Activated CD8-positive, alpha-beta memory T cell treated with anti-CD3 and anti-CD28 coated beads, Interleukin-2, amount 10 ng/mL, durations not matched to agents 7 days and 5 days (primary cell): ENCODE measurements at places on chromosomes 13 and 19.

DNA sequence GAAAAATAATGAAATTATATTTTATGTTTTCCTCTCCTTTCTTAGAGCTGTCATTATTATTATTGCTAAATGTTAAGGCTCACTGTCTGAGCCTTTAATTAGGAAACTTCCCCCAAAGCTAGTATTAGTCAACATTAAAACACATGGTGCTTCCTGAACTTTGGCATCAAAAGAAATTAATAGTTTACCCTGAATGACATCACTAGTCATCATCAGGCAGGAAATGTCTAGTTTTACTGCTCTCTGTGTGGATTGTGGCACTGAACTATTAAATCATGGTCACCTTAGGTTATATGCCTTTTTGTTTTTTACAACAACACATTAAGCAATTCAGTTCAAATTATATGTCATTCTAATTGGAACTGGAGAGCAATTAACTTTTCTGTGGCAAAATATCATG lies 595.5 kb downstream of the SLITRK1 start:
- H3K27ac ChIP-seq: no peak overlapping the region
- no peaks in the 10 kb centered on the region for H3K4me1 ChIP-seq
- DNase-seq: no peak
- no peaks in the 10 kb centered on the region for H3K36me3 ChIP-seq
- H3K27me3 ChIP-seq: no peaks in the 10 kb centered on the region

DNA sequence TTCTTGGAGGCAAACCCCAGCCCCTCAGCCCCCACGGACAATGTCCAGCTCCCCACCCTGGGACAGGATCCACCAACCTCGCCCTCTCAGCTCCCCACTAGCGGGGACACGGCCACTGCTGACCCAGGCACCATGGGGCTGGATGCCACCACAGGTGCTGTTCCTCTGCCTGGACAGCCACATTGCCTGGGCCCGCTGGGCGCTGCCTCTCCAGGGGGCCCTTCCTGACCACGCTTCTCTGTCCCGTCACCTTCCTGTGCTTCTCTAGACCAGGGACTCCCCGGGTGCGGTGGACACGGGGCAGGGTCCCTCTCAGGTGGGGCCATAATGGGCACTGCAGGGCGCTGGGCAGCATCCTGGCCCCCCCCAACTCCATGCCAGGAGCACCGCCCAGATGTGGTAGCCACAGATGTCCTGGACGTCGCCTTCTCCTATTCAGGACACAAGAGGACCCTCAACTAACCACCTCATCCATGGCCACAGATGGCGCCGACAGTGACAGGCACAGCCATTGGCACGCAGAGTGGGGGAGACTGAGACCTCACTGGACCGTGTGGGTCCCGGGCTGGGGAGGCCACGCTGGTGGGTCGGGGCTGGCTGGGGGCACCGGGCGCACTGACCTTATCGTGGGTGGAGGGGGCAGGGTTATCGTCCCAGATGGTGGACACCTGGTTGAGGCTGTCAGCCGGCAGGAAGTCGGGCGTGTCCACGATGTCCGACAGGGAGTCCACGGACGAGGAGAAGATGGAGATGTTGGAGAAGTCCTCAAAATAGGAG lies 23.4 kb downstream of the GPX4 start:
- H3K36me3 ChIP-seq: peaks cover 20% of the 10 kb centered on the region
- H3K27ac ChIP-seq: no peak overlapping the region
- H3K4me1 ChIP-seq: peaks cover 23% of the 10 kb centered on the region
- DNase-seq: no peak
- no peaks in the 10 kb centered on the region for H3K27me3 ChIP-seq

DNA sequence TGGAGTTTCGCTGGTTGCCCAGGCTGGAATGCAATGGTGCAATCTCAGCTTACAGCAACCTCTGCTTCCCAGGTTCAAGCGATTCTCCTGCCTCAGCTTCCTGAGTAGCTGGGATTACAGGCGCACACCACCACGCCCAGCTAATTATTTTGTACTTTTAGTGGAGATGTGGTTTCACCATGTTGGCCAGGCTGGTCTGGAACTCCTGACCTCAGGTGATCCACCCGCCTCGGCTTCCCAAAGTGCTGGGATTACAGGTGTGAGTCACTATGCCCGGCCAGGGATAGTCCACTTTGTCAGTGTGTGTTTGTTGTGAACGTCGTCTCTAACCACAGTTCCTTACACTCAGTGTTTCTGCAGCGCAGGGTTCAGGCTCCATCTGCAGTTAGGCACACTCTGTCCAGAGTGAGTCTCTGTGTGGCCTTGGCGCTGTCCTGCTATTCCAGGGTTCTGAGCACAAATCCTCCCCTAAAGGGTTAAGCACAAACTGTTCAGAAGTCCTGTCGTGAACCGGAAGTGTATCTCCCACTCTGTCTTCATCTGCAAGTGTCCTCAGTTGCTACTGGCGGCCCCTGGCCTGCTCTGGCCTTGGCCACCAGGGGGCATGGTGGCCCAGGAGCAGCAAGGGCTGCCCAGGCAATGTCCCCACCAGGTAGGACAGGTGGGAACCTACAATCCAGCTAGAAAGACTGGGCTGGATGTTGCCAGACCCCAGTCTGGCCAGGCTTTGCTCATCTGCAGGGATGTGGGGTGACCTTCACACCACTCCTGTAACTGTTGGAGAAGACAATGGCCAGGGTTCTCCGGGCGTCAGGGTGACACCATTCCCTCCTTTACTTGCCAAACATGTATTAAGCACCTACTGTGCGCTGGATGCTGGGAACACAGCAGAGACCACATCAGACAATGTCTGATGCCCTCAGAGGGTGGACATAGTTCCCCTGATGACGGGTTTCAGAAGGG lies 38.8 kb upstream of the GATAD2A start:
- H3K27me3 ChIP-seq: no peaks in the 10 kb centered on the region
- no peaks in the 10 kb centered on the region for H3K36me3 ChIP-seq
- peak overlapping the region; percentile 45 for H3K4me3 ChIP-seq
- DNase-seq: peak; percentile 86
- peak overlapping the region; percentile 57 for H3K27ac ChIP-seq

DNA sequence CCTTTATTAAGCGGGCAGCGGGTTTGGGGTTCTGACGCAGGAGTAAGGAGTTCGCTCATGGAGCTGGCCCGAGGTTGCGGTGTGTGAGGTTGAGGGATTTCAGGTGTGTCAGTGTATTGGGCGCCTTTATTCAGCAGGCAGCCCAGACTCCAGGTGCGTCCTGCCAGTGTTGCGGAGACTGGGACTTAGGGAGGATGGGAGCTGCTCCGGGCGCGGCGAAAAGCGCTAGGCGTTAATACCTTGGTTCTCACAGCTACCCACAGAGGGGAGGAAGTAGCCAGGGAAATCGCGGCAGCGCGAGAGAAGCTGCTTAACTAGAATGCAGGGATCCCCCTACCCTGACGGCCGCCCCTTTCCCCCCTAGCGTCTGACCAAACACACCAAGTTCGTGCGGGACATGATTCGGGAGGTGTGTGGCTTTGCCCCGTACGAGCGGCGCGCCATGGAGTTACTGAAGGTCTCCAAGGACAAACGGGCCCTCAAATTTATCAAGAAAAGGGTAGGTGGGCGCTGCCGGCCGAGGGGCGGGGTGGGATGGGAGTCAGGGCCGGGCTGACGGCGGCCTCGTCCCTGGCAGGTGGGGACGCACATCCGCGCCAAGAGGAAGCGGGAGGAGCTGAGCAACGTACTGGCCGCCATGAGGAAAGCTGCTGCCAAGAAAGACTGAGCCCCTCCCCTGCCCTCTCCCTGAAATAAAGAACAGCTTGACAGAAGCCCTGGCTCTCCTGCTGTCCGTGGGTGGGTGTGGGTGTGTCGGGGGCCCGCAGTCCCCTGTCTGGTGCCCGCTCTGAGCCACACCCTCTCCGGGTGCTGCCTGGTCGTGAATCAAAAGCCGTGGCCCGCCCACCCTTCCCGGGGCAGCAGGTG lies 1.1 kb downstream of the RPL36 start:
- H3K4me1 ChIP-seq: peaks cover 38% of the 10 kb centered on the region
- no peaks in the 10 kb centered on the region for H3K27me3 ChIP-seq
- peaks cover 36% of the 10 kb centered on the region for H3K36me3 ChIP-seq
- peak overlapping the region; percentile 98 for H3K4me3 ChIP-seq
